Activated CD4-positive, alpha-beta T cell treated with anti-CD3 and anti-CD28 coated beads for 36 hours (primary cell): ENCODE measurements at places on chromosomes 7 and 10.

DNA sequence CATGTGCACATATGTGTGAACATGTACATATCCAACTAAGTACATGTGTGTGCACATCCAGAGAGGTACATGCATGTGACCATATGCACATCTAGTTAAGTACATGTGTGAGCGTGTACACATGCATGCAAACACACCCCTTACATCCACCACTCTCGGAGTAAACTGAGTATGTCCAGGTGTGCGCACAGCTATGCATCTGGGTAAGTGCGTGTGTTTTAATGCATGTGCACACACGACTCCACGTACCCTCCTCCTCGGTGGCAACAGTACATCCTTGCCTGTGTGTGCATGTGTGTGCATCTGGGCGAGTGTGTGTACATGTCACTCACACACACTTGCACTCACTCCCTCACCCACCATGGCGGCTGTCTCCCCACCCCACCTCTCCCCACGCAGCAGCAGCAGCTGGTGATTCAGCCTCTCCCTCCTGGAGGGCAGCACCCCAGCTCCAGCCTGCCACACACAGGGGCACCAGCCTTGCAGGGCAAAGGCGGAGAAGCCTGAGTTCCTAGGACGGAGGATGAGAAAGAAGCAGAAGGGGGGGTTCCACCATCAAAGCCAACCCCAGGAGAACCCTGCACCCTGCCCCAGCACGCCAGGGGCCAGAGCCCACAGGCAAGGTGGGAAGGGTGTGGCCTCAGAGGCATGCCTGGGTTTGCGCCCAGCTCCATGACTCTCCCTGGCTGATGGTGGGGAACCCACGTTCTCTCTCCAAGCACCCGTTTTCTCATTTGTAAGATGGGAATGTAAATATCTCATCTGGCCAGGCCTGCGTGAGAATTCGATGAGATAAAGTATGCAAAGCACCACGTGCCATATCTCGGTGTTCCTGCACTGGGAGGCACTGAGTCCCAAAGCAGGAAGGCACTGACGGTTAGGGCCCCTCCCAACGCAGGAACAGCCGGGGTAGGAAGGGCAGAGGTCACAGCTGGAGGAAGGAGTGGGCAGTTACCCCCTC lies 27.7 kb upstream of the DNAAF5 start:
- DNase-seq, result no peak

DNA sequence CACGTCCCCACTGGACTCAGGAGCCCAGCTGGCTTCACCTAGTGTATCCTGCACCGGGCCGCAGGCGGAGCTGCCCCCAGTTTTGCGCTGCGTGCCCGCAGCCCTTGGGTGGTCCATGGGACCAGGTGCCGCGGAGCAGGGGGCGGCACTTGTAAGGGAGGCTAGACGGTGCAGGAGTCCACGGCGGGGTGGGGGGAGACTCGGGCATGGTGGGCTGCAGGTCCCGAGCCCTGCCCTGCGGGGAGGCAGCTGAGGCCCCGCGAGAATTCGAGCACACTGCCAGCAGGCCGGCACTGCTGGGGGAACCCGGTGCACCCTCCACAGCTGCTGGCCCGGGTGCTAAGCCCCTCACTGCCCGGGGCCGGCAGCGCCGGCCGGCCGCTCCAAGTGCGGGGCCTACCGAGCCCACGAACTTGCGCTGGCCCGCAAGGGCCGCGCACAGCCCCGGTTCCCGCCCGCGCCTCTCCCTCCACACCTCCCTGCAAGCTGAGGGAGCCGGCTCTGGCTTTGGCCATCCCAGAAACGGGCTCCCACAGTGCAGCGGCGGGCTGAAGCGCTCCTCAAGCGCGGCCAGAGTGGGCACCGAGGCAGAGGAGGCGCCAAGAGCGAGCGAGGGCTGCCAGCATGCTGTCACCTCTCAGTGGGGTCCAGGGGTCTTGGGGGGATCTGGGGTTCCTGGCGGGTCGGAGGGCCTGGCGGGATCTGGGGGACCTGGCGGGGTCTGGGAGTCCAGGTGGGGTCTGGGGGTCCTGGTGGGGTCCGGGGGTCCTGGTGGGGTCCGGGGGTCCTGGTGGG lies 81.4 kb downstream of the VIPR2 start:
- no peak for DNase-seq

DNA sequence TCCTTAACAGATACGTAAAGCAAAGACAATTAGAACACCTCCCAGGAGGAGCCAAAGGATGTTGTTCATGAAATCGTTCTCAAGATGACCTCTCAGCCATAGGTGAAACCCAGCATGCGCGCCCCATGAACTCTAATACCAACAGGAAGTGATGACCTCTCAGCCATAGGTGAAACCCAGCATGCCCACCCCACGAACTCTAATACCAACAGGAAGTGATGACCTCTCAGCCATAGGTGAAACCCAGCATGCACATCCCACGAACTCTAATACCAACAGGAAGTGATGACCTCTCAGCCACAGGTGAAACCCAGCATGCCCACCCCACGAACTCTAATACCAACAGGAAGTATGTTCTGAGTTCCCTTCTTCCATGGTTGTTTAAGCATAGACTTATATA lies 205.2 kb upstream of the ADARB2 start:
- DNase-seq, result no peak

DNA sequence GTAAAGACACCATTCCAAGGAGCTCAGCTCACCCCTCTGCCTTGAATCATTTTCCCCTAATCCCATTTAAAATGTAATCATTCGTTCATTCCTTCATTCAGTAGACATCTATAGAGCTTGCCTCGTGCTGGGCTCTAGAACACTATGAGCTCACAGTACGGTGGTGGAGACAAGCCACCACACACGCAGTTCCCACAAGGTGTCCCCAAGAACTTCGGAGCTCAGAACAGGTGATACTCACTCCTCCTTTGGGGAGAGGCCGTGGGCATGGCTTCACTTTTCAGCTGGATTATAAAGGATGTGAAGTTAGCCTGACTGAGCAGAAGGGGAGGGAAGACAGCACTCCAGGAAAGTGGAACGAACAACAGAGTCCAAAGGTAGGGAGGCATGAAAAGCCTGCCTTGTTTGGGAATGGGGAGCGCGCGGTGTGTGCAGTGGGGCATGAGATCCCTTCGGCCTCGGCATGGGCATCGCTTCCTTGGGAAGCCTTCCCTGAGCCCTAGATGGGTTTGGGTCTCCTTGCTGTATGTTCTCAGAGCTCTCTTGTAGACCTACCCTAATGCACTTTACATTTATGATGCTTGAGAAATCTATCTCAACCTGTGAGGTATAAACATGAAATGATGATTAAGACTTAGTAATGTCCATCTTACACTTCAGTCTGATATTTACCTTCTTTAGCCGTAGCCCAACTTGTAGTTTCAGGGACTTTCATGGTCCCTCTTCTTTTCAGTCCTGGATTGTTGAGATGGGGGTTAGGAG lies 809 bp upstream of the OGA start:
- DNase-seq, result no peak

DNA sequence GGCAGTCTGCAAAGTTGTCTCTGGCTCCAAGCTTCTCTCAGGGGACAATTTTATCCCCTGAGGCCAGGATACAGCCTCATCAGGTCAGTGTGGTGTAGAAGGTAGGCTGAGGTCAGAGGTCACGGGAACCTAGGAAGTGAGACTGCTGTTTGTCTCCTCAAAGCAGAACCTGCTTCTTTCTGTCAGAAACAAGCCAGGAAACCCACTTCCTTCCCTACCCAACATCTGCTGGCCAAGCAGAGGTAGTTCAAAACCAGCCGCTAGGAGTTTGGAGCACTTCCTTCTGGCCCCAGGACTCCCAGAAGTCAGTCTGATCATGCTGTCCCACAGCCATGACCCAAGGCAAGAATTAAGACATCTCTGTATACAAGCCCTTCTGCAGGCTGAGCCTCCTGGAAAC lies 12.2 kb downstream of the CLRN3 start:
- DNase-seq, result no peak

DNA sequence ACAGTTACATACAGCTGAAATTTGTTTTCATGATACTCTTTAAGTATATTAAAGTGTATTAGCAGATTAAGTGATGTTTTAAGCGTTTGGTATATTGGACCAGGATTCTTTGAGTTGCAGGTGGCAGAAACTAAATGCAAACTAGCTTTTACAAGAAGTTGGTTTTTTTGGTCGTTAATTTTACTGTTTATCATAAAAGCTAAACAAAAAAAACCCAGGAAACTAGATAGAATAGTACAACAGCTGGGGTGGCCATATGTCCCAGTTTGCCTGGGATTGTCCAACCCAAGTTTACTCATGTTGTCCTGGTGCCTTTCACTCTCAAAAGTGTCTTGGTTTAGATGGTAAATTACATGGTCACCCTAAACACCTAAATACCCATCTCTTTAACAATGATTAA lies 108.7 kb downstream of the PHTF2 start:
- no peak for DNase-seq

GRCh38 chr10:44240584-44241205 lies 144.2 kb downstream of the CXCL12 start:
- DNase-seq, result no peak

DNA sequence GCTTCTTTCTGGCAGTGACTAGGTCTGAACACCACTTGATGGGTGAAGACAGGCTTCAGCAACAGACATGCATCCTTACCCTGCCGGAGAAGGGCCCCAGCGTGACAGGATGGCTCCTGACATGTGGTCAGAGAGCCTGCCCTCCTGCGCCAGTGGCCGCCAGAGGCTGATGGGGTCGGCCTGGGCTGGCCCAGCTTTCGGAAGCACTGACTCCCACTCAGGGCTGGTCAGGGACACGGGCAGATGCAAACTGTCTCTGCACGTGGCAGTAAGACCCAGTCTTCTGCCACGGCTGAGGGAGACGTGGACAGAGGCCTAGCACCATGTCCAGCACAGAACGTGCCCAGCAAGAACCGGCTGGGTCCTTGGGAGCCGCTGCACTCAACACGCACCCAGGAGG lies 10.2 kb downstream of the TUBGCP2 start:
- no peak for DNase-seq

DNA sequence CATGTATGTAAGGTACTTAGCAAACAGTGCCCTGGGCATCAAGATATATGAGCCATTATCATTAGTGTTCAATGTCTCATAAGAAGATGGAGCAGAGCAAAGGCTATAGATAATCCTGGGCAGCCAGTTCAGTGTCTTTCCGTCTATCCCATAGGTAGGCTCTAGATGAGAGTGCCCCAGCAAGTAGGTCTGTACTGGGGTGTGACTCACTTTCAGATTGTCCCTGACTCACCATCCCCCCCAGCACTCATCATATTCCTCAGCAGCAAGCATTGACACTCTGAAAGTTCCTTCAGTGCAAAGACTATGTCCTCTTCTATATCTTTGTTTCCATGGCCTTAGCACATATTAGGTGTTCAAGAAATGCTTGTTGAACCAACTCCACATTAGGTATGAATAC lies 20.0 kb upstream of the FAM204A start:
- DNase-seq, result no peak

- DNase-seq, result no peak
Measured at GRCh38 chr7:71486856-71487628, 355.1 kb downstream of the GALNT17 start.

- DNase-seq, result no peak
Measured at GRCh38 chr10:45386657-45387056, 12.6 kb downstream of the ALOX5 start.

DNA sequence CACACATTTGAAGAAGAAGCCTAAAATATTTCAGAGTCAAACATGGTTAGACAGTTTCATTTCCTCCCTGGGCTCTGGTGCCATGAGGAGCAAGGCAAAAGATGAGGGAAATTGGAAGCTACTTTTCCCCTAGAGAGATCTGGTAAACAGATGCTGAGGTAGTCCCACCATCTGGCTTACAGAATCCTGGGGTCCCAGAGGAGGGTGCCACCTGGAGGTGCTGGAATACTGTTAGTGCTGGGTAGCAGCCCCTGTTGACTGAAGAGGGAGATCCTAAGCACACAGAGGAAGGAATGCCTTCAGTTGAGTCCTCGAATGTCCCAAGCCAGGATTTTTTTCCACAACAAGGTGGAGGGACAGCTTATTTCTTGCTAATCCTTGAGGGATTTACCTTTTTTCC lies 160.1 kb downstream of the FZD1 start:
- DNase-seq, result no peak

- DNase-seq, result no peak
Measured at GRCh38 chr7:88328787-88329186, 22.1 kb upstream of the STEAP4 start.

DNA sequence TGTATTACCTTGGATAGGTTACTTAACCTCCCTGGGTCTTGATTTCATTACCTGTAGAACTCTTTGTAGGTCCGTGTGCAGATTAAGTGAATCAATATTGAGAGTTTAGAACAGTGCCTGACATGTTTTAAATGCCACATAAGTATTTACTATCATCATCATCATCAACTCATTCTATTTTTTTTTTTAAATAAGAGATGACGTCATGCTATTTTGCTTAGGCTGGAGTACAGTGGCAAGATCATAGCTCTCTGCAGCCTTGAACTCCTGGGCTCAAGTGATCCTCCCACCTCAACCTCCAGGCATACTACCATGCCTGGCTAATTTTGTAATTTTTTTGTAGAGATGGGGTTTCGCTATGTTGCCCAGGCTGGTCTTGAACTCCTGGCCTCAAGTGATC lies 132.0 kb upstream of the FZD8 start:
- no peak for DNase-seq

DNA sequence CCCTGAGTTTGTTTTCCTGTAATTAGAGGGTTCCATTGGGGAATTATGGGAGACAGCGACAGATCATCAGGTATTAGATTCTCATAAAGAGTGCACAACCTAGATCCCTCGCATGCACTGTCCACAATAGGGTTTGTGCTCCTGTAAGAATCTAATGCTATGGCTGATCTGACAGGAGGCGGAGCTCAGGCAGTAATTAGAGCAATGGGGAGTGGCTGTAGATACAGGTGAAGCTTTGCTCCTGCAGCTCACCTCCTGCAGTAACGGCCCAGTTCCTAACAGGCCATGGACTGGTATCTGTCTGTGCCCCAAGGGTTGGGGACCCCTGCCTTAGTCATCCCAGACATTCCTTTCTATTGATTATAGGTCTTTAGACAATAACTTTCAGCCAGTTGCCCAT lies 894 bp upstream of the ZSCAN21 start:
- DNase-seq, result no peak

- DNase-seq, result no peak
Measured at GRCh38 chr7:27640884-27641574, 21.7 kb downstream of the HIBADH start.

DNA sequence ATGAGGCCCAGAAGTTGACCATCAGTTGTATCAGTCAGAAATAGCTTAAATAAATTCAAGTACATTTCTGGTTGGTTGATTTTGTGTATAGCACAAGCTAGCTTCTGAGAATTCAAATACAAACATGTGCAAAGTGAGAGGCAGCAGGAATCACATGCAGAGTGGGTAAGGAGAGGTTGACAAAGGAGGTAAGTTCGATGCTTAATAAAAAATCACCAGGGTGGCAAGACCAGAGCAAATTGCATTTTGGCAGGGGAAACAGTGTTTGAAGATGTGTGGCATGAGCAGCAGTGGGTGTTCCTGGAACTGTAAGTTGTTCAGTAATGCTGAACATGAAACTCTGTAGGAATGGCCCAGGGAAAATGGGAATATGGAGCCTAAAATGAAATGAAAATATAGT lies 52.6 kb downstream of the GNAI1 start:
- no peak for DNase-seq

DNA sequence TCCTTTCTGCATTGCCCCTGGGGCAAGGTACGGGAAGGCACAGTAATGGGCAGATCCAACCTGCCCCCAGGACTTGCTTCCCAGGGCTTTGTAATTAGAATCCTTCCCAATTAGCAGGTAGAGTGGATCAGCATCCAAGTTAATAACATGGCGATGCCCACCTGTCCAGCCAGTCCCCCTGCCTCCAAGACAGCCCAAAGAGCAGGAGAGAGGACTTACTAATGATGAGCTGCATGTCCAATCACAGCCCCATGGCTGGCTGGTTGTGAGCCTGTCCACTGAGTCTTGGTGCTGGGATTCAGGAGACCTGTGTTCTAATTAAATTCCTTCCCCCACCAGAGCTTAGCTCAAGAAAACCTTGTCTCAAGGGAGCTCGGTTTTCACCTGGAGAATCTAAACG lies 49.0 kb downstream of the RPS24 start:
- no peak for DNase-seq
